ENCODE measurements at places on chromosomes 4 and X.

GRCh38 chr4:39021631-39022030 lies 10.6 kb downstream of the TMEM156 start:
- DNase-seq = no peak

- no peak for DNase-seq
These were observed 495.2 kb downstream of the PDGFC start for GRCh38 chr4:156476359-156476758.

DNA sequence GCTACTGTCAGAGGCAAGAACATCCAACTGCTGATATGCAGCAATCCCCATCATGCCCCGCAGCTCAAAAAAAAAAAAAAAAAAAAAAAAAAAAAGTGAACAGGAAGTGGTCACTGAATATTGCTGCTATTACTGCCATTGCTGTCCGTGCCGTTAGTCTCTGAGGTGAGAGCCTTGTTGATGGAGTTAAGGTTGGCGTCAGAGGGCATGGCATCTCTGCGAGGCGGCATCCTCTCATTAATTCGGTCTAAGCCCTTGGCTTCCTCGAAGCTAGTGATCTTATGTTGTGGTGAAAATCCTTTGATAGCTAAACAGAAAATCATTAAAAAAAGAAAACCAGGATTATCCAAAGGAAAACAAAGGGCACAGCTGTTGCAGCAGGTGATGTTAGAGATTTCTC lies 321.6 kb downstream of the PPP3CA start:
- no peak for DNase-seq

DNA sequence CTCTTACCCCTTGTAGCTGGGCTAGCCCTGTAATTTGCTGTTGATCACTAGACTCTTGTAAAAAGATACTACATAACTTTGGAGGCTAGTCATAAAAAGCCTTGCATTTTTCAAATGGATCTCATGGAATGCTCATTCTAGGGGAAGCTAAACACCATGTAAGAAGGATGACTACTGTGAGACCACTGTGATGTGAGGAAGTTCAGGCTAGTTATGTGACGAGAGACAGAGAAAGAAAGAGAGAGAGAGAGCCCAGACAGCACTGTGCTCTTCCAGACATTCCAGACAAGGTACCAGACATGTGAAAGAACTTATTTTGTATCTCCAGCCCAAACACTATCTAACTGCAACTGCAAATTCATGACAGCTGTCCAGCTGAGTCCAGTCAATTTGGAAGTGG lies 404.6 kb upstream of the PITX2 start:
- no peak for DNase-seq

- DNase-seq = no peak
These were observed 109.8 kb downstream of the NYX start for GRCh38 chrX:41556958-41557357.

DNA sequence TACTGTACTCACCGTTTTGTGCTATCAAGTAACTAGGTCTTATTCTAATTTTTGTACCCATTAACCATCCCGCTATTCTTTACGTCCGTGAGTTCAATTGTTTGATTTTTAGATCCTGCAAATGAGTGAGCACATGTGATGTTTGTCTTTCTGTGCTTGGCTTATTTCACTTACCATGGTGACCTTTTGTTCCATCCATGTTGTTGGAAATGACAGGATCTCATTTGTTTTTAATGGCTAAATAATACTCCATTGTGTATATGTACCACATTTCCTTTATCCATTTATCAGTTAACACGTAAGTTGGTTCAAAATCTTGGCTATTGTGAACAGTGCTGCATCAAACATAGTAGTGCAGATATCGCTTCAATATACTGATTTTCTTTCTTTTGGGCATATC lies 48.3 kb downstream of the USP9X start:
- no peak for DNase-seq

DNA sequence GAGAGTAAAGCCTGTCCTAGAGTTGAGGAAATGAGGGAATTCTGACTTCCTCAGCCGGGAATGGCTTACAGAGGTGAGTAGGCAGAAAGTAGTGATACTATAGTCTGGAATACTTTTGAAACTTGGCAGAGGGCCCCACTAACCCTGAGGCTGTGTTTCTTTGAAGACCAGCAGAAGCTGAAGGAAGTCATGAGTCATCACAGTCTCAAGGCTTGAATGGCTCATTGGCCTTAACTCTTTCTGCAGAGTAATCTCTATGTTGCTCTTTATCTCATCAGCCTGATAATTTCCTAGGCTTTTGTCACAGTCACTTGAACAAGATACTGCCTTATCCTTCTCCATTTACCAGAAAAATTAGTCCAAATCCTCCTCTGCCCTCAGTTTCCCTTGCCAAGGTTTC lies 80.8 kb downstream of the ANKRD50 start:
- no peak for DNase-seq

DNA sequence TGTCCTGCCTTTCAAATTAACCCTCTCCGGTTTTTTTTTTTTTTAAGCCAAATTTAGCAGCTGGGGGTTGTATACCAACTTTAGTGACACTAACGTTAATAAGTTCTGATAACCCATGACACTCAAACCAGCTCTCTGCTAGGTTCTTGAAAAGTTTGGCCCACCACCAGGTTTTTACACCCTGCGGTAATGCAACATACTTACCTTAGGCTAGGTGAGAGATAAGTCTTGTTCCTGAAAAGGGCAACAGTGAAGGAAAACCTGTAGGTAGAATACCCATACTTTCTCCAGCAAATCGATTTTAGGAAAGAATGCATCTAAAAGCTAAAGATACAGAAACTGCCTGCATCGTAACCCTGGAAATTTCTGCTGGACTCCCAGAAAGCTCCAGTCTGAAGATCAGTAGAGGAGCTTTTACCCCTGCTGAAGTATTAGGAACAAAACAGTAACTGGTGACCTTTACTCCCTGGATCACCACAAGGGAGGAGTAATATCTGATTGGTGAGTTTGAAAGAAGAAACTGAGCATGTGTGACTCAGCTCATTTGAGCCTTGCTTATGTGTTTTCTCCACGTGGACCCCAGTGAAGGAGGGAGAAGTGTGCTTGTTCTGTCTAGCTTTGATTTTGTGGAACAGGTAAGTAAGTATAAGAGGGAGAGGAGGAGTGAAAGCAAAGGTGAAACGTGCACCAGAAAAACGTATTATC lies 34.4 kb upstream of the COX18 start:
- DNase-seq = no peak

DNA sequence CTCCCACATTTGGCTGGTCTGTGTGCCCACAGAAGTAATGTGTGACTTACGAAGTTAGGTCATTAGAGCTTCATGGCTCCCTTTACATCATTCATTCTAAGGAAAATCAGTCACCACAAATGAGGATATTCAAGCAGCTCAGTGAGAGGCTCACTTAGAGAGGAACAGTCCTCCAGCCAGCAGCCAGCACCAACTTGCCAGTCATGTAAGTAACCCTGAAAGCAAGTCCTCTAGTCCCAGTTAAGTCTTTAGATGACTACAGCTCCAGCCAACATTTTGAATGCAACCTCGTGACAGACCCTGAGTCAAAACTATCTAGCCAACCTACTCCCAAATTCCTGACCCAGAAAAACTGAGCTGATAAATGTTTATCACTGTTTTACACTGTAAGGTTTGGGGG lies 71.3 kb downstream of the LRBA start:
- DNase-seq = no peak

DNA sequence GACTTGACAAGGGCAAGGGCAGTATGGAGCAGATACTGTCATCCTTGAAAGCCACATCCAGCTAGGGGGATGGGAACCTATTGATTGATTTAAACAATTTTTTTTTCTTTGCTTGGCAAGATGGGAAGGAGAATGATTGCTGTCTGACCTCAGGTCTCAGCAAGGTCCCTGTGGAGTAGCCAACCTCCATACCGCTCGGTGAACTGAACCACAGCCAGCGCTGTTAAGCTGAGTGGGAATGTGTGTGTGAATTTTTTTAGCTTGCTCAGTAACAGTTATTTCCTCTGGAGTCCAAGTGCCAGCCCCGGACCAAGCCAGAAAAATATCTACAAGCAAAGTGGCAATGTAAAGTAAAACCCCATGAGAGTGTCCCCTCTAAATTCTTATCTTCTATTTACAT lies 25.9 kb downstream of the DCX start:
- no peak for DNase-seq

GRCh38 chrX:7083021-7083420 lies 64.5 kb upstream of the STS start:
- no peak for DNase-seq

DNA sequence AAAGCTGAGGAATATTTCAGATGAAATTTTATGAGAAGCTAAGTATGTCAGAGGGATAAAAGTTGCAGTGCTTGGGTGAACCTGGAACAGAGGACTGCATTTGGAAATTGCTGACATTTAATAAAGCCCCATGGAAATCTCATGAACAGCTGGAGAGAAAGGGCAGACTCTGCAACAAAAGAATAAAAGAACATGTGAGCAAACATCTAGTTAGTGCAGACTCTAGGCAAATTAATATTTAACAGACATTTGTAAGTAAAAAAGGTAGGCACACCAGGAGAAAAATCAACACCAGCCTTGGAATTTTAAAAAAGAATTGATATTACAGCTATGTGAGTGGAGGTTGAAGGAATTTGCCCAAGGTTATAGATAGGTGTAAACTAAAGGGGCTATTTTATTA lies 114.6 kb upstream of the PUDP start:
- DNase-seq = no peak

- no peak for DNase-seq
These were observed 208.6 kb upstream of the SFRP2 start for GRCh38 chr4:153997516-153997915.

DNA sequence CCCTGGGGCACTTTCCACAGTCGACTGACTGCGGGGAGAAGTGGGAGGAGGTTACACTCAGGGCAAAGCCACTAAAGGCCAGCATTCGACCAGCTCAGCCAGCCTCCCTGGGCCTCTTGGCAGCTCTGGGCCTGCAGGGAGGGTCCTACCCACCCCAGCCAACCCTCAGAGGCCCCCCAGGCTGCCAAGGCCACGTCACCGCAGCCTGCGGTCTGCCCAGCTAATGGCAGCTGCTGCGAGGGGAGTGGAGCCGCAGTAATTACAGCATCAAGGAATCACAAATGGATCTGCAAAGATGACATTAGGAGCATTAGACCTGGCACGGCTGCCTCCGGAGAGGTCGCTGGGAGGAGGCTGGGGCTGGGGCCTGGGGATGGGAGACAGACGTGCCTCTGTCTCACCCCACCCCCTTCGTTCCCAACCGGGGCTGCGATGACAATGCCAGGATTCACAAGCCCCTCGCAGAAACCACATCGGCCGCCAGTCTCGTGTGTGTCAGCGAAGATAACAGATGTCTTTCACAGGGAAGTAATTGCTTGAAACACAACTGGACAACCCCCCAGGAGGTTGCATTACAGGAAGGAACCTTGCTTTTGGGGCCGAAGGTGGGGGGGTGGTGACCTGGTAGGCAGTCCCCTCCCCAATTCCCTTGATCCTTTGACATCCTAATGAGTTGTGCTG lies 367.6 kb downstream of the BCOR start:
- no peak for DNase-seq

GRCh38 chrX:110600745-110601310 lies 194.8 kb downstream of the CHRDL1 start:
- DNase-seq = no peak

DNA sequence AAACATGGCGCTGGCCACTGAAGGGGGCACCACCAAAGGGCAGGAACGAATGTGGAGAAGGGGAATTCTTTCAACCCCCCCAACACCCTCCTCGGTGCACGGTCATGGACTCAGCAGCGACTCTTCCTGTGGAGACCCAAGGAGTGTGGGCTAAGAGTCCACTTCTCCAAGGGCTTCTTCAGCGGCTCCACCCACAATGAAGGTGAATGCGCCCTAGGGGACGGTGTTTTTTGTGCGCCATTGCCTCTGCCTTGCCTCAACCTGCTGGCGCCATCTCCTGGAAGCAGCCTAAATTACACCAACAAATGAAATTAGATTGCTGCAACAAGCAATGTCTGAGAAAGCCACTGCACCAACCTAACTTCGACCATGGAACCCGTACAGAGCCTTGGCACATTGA lies 169.2 kb upstream of the MAGEB18 start:
- DNase-seq = no peak

GRCh38 chrX:150942942-150943594 lies 40.1 kb upstream of the HMGB3 start:
- peak; percentile 40 for DNase-seq

GRCh38 chr4:159227378-159227777 lies 124.5 kb downstream of the RAPGEF2 start:
- no peak for DNase-seq

GRCh38 chrX:19121898-19122640 lies at the start of gene ADGRG2:
Gene ADGRG2 (minus strand): TSS chrX:19122468. CDS start chrX:19068834, 53,634 bp downstream.
- DNase-seq = no peak

GRCh38 chrX:113429011-113429410 lies 588.4 kb upstream of the AMOT start:
- DNase-seq = no peak

GRCh38 chrX:40082447-40083119 lies 15.2 kb downstream of the BCOR start:
- no peak for DNase-seq
